ENCODE measurements at places on chromosomes 7 and 10.
A peak's percentile ranks its signal among the peaks of the same experiment; 100 is the strongest.

- DNase-seq, result peak; percentile 19
These were observed 21.8 kb downstream of the NET1 start for GRCh38 chr10:5434017-5434753.

GRCh38 chr7:151249034-151249731, 689 bp upstream of the SMARCD3 start:
- DNase-seq, result no peak

- no peak for DNase-seq
These were observed 6.2 kb downstream of the PIK3AP1 start for GRCh38 chr10:96714031-96714590.

- DNase-seq, result no peak
These were observed 164.9 kb upstream of the NEBL start for GRCh38 chr10:21061982-21062381.

DNA sequence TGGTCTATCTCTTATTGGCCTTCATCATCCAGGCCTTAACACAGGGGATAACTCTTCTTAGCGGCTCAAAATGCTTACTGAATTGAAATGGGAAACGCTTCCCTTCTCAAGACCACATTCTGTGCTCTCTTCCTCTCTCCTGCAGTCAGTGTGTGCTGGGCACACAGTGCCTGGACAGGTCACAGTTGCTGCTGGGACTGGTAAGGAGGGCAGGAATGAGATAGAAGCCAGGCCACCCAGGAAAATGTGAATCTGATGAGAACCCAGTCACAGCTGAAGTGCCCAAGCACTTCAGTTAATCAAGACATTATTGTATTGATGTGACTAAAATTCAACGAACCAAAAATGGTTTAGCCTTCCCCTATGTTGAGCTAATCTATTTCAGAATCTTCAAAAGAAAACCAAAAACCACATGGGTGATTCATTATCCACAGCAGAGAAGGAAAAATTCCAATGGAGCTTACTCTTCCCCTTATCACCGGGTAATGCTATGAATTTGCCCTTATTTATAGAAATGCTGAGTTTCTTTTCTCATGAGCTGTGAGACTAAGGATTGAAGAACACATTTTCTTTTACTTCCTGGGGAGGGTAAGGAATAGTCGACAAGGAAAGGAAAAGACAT, 41.2 kb upstream of the PLPP4 start:
- DNase-seq, result peak; percentile 18

- DNase-seq, result no peak
These were observed 424.3 kb downstream of the KIF20B start for GRCh38 chr10:90125456-90126255.

DNA sequence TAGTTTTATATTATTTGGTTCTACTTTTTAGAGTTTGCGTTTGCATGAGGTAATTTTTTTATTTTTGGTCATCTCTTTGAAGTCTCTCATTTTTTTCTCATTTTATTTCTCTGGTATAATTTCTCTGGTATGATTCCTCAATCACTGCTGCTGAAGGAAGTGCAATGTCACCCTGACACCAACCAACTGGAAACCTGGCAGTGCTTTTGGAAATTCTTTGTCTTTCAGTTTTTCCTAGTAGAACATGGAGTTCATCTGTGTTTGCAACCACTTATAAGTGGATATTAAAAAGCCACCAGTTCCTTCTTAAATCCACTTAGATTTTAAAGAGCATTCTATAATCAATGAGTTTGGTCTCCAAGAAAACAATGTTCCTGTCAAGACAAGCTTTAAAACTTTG, 291.8 kb downstream of the PRKG1 start:
- no peak for DNase-seq

DNA sequence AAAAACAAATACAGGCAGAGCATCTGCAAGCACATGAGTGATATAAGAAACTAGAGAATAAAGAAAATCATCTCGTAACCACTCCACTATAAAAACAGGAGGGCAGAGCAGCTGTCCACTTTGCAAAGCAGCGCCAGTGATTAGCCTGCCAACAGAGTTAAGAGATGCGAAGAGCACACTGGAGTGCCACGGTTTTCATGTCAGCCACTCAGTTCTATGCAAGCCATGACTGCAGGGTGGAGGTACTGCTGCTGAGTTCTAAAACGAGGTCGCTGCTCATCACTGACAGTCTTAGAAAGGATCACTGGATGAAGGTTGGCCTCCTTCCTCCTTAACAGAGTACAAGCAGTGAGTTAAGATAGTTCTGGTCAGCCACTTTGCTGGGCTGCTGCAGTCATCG, 58.5 kb downstream of the FGFR2 start:
- no peak for DNase-seq

DNA sequence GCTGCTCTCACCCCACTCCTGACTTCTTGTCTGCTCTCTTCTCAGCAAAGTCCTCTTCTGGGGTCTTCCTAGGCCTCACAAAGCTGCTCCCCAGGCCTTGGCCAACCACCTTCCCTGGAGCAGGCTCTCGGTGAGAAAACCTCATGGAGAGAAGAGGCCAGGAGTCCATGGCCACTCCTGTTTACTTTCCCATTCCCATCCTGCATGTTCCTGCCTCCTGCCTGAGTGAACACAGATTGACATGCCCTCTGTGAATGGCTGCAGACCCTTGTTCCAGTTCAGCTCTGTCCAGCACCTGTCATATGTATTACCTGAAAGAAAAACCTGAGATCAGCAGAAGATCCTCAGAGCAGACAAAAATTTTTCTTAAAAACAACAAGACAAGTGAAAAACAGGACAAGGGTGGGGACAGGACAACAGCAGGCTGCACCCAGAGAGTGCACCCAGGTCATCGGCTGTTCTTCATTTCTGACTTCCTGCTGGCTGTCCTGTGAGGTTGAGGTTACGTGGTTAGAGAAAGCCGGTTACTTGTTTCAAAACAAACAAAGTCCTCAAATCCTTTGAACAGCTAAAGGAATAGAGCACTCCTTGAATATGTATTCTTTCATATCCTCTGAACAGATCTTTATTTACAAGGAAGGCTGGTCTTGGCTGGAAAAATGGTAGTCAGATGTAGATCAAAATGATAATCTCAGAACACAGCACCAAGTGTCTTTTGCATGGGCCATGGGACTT, 34.0 kb upstream of the DLD start:
- no peak for DNase-seq

DNA sequence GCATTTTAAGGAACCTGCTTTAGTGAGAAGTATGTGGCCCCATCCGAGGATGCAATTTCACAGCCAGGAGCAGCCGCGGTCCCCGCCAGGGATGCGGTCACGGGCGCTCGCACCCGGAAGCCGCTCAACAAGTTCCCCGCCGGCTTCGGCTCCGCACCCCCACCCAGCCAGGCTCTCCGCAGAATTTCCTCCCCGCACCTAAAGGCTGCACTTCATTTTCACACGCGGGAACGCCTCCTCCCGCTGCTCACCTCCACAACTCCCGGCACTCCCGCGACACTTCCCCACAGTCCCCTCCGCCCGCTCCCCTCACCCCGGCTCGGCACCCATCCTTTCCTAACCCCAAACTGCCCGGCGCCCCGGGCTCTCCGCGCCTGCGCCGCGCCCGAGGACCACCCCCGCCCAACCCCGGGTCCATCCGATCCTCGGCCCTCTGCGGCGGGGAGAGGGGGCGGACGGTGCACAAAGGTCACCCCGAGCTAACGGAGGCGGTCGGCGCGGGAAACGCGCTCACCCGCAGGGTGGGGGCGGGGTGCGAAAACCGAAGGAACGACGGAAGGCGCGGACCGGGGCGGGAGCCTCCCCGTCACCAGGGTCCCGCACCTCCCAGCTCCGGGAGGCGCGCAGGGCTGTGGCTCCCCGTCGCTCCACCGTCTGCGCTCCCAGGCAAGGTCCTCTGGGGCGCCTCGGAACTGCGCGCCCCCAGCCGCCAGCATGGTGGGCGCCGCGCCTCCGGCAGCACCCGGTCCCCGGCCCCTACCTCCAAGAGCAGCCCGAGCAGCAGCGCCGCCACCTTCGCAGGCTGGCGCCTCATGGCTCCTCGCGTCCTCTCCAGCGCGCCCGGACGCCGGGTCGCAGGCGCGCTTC, 558 bp downstream of the VOPP1 start:
- peak; percentile 40 for DNase-seq

DNA sequence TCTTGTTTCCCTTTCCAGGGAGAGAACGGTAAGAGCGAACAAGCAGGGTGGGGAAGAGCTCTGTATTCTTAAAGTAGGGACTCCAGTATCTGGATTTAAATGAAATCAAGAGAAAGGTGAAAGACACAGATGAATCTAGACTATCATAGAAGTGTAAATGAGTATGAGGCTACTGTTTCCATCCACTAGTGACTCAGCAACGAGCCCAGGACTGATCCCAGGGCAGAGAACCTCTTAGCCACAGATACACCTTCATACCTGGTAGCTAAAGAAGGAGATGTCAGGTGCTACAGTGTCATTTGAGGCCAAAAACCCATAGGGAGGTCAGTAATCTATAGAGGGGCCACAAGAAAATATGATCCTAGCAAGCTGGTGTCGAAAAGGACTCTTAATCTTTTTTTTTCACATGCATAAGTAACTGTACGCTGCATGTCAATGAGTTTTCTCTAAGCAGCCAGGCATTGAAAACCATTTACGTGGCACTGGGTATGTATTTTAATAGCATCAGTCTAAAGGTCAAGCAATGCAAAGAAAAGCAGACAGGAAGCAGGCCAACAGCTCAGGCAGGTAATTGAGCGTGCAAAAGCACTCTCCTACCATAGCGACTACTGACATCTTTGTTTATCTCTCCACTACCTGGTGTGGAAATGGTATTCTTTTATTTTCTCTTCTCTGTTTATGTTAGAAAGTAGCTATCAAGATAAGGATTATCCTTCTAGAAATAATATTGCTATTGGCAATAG, 91.5 kb upstream of the EGR2 start:
- no peak for DNase-seq

GRCh38 chr10:111142092-111142768, 65.4 kb downstream of the ADRA2A start:
- no peak for DNase-seq

DNA sequence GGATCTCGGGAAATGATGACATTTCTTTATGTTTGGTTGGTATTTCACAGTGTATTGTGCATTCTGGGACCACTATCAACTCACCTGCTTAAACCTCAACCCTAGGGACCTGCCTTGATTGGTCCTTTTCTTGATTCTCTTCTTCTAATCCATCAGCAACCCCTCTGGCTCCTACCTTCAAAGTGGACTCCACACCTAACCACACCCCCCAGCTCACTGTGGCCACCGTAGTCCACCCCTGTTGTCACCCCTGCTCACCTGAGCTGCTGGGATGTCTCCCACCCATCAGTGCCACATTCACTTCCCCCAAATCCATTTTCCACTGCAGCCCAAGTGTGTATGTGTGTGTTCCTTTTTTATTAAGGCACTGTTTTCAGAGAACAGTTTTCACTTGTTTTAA, 145.0 kb downstream of the PLPP4 start:
- DNase-seq, result no peak

DNA sequence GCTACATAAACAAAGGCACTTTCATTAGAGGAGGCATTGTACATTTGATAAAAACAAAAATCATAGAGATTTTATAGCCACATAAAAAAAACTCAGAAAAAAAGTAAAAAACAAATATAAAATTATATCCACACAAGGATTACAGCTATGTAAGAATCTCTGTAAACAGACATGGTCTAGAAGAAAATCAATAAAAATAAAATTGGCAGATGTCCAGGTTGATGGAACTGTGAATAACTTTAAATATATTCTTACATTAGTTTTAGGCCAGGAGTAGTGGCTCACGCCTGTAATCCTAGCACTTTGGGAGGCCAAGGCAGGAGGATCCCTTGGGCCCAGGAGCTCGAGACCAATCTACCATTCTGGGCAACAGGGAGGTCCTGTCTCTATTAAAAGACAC, 19.2 kb downstream of the SLC35B4 start:
- no peak for DNase-seq

- no peak for DNase-seq
These were observed 6.7 kb upstream of the AIFM2 start for GRCh38 chr10:70139151-70139996.

DNA sequence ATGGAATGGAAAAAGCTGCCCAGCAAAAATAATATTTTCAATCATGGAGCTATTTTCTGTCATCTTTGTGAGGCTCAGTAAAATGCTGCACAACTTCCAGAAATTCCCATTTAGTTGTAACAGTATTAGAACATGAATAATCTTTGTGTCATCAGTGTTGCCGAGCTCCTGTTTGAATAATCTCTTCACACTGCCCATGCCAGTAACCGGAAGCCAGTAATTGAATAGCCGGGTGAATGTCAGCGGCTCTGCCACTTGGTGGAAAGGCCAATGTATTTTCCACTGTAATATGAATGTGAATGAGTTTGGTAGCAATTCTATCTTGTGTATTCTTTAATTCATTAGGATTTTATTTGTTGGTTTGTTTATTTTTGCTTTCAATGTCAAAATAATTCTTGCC, 172.5 kb upstream of the INSYN2A start:
- DNase-seq, result no peak

GRCh38 chr10:94027197-94027596, 33.5 kb downstream of the PLCE1 start:
- DNase-seq, result no peak

GRCh38 chr10:61020420-61021158, 76.6 kb upstream of the RHOBTB1 start:
- no peak for DNase-seq

GRCh38 chr7:136133551-136133950, 156.4 kb upstream of the MTPN start:
- peak; percentile 26 for DNase-seq

Measured in HTR-8/SVneo (cell line).